ENCODE measurements at places on chromosomes 6 and 20.

- no peak for DNase-seq
These were observed 6.4 kb downstream of the CDKAL1 start for GRCh38 chr6:20540683-20541082.

DNA sequence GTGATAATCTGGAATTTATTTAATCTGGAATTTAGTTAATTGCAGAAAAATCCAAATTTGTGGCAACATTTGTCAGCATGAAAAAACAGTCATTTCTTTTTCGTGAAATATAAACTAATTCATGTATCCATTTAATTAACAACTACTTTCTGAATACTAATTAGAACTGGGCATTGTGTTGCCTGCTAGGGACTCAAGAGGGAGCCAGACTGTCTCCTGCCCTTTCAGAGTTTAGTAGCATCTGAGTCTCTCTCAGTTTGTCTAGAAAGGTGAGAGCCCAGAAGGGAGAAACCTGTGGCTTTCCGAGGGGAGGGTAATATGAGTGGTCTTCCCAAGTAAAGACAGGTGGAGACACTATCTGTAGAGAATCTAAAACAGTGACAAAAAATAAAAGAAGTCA lies 210.9 kb upstream of the HDDC2 start:
- no peak for DNase-seq

- DNase-seq: no peak
These were observed 81.6 kb upstream of the PREP start for GRCh38 chr6:105484238-105485161.

GRCh38 chr6:77457720-77458349 lies 5.5 kb downstream of the HTR1B start:
- DNase-seq: no peak

- DNase-seq: no peak
These were observed 98.8 kb upstream of the GRIK2 start for GRCh38 chr6:101294676-101295075.

DNA sequence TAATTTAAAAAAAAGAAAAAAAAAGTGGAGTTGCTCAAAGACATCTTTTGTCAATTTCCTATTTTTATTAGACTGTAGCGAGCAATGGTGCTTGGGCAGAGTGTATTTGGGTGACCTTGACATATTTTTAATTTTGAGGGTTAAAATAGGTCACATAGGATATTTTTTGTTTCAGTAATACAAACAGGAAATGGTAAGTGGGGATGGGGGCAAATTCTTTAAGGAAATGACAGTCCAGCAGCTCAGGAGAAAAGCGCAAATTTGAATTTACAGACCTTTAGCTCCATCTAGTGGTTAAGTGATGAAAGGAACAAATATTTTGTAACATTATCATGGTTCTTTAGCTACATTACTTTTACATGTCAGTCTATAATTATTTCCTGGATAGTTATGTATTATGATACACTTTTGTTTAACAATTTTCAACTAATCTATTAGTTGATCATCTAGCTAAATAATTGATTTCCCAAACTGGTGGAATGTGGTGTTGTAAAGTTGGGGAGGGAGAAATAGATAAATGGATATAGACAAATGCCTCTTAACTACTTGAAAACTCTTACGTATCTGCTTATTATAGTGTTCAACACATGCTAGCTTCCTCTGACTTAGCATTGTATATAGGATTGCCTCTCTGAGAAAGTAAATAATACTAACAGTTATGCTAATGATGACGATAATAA lies 10.0 kb downstream of the CITED2 start:
- DNase-seq: peak; percentile 53

GRCh38 chr20:48750941-48751635 lies 76.7 kb downstream of the PREX1 start:
- DNase-seq: peak; percentile 68

DNA sequence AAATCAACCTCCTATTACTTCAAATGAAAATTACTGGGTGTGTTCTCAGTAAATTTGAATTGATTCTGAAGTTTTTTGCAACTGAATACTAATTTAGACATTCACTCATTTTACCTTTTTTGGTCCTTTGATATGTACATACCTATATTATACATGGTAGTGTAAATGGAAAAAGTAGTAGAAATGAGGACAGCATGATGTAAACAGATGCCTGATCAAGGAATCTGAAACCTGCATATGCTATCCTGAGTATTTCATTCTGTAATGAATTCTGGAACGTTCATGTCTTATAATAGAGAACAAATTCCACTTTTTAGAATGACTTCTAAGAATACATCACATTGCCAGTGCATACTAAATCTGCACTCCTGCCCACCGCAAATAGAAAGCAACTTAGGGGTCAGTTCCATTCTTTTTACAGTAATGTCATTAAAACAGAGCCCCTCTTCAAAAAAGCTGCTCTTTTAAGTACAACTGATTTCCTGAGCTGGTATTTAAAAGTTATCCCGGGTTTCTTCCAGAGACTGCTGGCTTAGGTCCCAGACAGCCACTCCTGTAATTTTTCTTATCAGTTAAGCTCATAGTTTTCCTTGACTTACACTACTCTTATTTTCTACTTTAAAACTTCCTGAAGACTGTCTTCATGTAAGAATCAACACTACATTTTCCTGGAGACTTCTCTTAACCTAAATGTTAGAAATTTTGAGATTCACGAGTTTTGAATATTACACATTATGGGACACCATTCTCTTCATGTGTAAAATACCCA lies 48.4 kb downstream of the MAP3K7 start:
- no peak for DNase-seq

DNA sequence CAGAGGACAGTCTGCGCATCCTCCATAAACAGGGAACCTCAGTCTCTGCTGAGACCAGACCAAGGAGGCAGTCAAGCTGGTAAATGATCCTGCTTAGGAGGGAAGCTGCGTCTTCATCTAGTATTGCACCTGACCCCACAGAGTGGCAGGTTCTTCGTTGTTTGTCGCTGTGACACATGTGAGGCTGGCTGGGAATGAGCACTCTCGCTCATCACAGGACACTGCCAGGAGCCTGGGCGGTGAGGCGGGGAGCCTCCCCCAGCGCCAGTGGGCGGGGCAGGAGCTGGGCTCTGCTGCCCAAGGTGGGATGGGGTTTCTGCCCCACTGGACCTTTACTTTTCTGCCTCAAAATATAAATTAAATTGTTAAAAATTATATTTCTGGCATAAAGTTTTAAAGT lies 48.4 kb upstream of the SYNDIG1 start:
- DNase-seq: no peak

- no peak for DNase-seq
These were observed 1.3 kb downstream of the PHACTR2 start for GRCh38 chr6:143679041-143679440.

DNA sequence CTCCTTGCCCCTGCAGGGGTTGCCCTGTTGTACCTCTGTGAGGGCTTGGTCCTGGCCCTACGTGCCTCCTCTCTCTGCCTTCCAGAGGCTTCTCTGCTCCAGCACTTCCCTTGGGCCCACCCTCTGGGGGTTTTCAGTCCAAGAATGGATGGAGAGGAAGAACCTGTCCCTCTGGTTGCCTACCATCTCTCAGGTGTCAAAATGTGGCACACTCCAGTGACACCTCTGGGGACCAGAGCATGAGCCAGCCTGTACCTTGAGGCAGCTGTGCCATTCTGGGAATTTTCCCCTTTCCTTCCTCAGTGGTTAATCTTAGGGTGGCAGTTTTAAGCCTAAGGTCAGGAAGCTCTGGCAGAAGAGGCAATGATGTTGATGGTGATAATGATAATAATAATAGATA lies 115.2 kb upstream of the ARMC2 start:
- DNase-seq: no peak

DNA sequence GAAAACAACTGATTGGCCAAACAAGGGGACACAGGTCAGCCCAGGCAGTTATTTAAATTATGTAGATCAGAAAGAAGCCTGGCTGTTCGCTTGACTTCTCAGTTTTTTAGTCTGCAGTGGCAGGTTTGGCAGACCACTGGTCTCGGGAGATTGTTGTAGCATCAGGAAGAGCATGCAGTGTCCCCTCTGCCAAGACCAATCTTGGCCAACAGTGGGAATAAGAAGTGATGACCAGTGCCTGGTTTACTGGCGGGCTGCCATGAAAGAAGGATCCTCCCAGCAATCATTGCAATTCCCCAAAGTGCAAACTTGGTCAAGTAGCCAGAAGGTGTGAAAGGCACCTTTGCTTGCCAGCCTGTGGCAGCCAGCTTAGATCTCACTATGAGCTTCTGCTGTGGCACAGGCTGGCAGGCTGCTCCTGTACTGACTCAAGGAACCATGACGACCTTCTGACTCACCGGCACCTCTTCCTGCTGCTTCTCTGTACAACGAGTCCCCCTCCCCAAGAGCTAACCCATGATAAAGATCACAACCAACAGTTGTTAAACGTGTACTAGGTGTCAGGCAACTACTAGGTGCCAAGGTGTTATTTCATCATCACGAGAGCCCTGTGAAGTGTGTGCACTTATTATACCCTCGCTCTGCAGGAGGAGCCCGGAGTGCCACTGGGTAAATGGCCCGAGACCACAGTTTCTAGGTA lies 76.8 kb upstream of the DUSP22 start:
- peak; percentile 73 for DNase-seq

DNA sequence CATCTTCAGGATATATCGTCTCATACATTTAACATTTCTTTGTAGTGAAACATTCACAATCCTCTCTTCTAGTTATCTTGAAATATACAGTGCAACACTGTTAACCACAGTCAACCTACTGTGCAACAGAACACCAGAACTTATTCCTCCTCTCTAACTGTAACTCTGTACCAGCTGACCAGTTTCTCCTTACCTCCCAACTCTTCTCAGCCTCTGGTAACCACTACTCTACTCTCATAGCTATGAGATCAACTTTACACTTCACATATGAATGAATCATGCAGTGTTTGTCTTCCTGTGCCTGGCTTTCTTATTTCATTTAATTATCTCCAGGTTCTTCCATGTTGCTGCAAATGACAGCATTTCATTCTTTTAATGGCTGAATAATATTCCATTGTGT lies 337.6 kb downstream of the BTBD9 start:
- DNase-seq: no peak

- no peak for DNase-seq
These were observed 263.8 kb upstream of the FOXQ1 start for GRCh38 chr6:1047981-1048541.

- no peak for DNase-seq
These were observed 110.1 kb upstream of the GPR6 start for GRCh38 chr6:109867970-109868358.

DNA sequence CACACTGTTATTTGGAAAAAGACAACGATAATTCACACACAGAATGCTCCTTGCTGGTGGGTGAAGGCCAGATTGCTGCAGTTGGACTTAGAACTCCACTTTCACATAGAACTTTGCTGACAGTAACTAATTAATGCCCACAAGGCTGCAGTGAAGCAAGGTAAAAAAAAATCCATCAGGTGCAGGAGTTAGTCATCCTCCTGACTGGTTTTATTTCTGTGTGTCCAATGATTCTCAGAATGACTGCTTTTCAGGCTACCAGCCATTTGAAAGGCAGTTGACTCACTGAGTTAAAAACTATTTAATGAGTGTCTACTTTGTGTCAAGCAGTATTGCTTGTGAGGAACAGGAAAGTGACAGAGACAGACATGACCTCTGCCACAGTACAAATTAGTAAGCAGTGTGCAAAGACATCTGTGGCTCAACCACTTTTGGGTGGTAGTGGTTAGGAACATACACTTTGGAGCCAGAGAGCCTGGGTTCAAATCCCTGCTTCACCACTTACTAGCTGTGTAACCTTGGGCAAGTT lies 41.9 kb downstream of the ELOVL5 start:
- DNase-seq: peak; percentile 32

DNA sequence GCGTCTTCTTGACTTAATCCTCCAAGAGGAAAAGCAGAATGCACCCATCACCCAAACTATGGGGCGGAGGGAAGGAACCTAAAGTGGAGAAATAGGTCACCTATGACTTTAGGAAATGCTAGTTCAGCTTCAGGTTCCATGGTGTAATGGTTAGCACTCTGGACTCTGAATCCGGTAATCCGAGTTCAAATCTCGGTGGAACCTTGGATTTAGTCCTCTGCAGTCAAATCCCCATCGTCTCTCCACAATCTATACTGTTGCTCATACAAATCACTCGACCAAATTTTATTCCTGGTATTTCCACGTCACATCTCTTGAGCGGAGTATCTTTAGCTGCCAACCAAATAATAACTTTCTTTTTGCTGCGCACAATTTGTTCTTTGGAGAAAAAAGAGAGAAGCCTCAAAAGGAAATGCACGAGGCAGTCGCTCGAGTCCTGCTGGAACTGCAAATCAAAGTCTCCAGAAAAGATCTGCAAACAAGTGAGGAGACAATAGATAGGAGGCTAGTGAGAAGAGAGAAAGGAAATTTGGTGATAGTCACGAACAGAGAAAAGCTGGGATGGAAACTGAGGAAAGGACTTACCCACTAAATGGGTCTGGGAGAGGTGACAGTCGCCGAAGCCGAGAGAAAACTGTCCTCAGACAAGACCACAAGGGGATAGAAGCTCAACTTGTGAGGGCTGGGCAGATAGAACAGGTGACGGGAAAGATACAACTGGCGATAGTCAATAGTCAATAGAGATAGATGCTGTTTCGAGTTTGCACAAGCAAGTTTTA lies 16.6 kb downstream of the POM121L2 start:
- no peak for DNase-seq

DNA sequence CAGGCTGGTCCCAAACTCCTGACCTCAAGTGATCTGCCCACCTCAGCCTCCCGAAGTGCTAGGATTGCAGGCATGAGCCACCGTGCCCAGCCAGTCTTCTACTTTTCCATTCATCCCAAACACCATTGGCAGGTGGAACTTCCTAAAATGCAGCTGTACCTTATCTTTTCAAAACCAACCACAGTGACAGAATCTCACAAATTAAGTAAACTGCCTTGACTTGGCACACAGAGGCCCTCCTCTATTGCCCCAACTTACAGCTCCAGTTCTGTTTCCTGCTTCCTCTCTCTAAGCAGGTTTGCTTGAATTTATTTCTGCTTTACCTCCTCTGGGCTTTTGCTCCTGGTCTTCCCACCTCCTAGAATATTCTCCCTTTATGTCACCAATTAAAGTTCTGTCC lies 7.6 kb downstream of the MYB start:
- DNase-seq: no peak

DNA sequence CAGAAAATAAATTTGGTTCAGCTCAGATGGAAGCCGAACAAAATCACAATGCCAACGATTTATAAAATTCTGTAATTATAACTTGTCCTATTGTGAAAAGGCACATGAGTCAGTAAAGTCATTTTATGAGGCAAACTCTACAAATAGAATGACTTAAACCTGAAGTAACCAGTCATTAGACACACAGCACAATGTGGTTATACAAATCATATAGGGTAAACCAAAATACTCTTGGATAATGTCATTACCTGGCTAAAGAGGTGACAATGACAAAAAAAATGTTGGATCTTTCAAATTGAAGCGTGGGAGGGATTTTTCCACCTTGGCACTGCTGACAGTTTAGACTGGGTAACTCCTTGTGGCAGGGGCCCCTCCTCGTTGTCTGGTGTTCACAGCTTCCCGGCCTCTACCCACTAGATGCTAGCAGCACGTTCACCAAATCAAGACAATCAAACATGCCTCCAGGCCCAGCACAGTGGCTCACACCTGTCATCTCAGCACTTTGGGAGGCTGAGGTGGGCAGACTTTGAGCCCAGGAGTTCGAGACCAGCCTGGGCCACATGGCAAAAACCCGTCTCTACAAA lies 5.0 kb downstream of the ANKRD60 start:
- DNase-seq: no peak

- no peak for DNase-seq
These were observed 1076.1 kb upstream of the ADGRB3 start for GRCh38 chr6:67558985-67559384.
